ENCODE measurements at places on chromosomes 6 and 20. TPM values are rescaled to one million over a fixed set of nuclear protein-coding genes. Genes with fewer than 3 reads are reported as not detected.
A peak's percentile ranks its signal among the peaks of the same experiment; 100 is the strongest.

GRCh38 chr6:28211840-28212509, 13.1 kb upstream of the ZSCAN9 start:
- no peak for DNase-seq
- peaks cover 96% of the 10 kb centered on the region for H3K27me3 ChIP-seq
- no peaks in the 10 kb centered on the region for H3K36me3 ChIP-seq
- peak overlapping the region; percentile 81 for H3K27ac ChIP-seq

Gene AIF1
- total RNA-seq, result 0.59 TPM

- no peak for DNase-seq
- peaks cover 34% of the 10 kb centered on the region for H3K36me3 ChIP-seq
- H3K4me3 ChIP-seq, result no peak overlapping the region
Observed at GRCh38 chr20:44942264-44942973, 17.8 kb downstream of the TOMM34 start.

DNA sequence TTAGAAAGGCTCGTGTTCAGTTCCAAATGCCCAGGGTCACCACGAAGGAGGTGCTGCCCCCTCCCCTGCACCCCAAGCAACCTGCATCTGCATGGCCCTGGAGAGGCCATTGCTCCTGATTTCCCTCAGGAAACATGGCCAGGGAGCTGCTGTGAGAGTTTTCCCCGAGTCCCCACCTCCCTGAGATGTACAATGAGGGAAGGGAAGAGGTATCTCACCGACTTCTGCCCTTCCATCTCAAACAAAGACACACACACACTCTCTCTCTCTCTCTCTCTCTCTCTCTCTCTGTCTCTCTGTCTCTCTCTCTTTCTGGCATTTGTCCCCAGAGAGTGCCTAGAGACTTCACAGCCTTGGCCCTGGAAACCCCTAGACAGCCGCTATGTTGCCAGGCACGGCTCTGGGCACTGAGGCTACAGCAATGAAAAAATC, 120.4 kb downstream of the MRPL14 start:
- no peaks in the 10 kb centered on the region for H3K36me3 ChIP-seq
- H3K4me3 ChIP-seq, result no peak overlapping the region
- H3K27me3 ChIP-seq, result peaks cover 45% of the 10 kb centered on the region
- H3K27ac ChIP-seq, result no peak overlapping the region
- DNase-seq, result no peak
- peaks cover 6% of the 10 kb centered on the region for H3K4me1 ChIP-seq

Gene HTR1E
- 0.52 TPM for total RNA-seq

All from type B pancreatic cell (in vitro differentiated cells).